ENCODE measurements at places on chromosomes 5 and 9. TPM values are rescaled to one million over a fixed set of nuclear protein-coding genes. Genes with fewer than 3 reads are reported as not detected.

SPARC gene
- 0.62 TPM for total RNA-seq

DCTN4 gene
- 37.4 TPM for total RNA-seq

PCDHB2 gene
- not detected for total RNA-seq

MRRF gene
- 76.9 TPM for total RNA-seq

SPATA31A7 gene
- not detected for total RNA-seq

GRIN1 gene
- total RNA-seq = not detected

All from activated naive CD8-positive, alpha-beta T cell treated with anti-CD3 and anti-CD28 coated beads for 36 hours (primary cell).